RPMI7951 (cell line): ENCODE measurements at places on chromosomes 12 and 14. TPM values are rescaled to one million over a fixed set of nuclear protein-coding genes. Genes with fewer than 3 reads are reported as not detected.

DNA sequence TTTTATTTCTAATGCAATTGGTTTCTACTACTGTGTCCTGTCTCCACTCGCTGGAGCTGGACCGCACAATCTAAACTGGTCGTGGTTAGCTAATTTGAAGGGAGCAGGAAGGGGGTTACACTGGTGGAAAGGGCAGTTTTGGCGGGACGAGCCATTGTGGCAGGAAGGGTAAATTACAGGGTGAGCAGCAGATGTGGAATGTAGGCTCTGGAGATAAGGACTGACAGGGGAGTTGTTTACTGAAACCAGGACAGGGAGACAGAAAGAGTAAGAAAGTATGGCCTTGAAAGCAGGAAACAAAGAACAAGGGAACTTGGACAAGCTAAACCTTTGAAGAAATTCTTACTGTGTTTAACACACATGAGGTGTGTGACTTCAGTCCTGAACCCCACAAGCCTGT lies 147.8 kb downstream of the ATXN7L3B start:
- DNase-seq, result no peak

DNA sequence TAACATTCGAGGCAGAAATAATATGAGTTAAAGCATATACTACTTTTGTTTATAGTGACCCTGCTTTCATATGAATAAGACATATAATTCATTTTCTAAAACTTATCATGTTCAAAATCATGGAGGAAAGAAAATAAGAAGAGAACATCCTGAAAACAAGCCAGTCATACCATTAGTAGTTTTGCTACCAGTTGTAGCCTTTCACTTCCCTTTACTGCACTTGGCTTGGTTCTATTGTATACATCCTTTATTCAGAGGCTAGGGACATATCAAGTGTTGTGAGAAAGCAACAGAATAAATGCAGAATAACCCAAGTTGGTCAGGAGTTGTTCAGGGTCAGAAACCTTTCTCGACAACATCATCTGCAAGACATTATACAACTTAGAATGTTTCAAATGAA lies 598.7 kb downstream of the SOX5 start:
- no peak for DNase-seq

DNA sequence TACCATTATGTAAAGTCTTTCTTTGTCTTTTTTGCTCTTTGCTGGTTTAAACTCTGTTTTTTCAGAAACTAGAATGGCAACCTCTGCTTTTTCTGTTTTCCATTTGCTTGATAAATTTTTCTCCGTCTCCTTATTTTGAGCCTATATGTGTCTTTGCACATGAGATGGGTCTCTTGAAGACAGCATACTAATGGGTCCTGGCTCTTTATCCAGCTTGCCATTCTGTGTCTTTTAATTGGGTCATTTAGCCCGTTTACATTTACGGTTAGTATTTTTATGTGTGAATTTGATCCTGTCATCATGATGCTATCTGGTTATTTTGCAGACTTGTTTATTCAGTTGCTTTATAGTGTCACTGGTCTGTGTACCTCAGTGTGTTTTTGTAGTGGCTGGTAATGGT lies 207.9 kb upstream of the TMEM260 start:
- no peak for DNase-seq

- no peak for DNase-seq
Measured at GRCh38 chr12:51959211-51959610, 7.7 kb downstream of the ACVR1B start.

The EML5 gene
- 3.1 and 3.9 TPM in 2 replicates for total RNA-seq

DNA sequence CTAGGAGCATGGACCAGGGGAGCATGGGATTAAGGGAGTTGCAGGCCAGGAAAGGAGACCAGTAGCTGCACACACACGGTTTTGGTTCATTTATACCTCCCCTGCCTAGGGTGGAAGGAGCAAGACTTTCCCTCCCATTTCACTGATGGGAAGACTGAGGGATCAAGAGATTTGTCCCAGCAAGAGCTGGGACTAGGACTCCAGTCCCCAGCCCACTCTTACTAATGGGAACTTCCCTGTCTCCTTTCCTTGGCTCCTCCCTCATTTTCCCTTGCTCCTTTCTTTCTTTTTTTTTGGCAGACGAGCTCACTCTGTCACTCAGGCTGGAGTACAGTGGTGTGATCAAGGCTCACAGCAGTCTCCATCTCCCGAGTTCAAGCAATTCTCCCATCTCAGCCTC lies 13.0 kb downstream of the SCNN1A start:
- DNase-seq, result no peak

The GPRC5D gene
- total RNA-seq, result not detected in 2 replicates

DNA sequence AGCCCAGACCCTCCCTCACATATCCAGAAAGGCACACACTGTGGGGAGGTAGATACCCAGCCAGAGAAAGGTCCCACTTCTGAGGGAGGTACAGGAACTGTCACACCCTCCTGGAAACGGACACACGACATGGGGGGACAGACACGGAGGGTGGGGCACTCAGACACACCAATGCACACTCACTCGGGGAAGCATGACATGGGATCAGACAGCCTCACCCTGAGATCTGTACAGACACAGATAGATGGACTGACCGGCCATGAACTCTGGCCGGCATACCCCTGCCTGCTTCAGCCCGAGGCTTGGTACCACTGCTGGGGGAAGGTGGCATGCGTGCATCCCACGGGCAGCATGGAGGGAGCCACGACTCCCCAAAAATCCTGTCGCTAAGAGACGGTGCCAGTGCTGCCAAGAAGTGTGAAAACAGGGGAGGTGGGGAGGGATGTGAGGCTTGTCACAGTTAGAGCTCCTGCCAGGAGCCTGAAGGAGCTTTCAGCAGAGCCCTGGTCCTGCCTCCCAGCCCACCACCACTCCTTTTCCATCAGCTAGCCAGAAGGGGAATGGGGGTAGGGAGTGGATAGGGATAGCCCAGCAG lies 571 bp downstream of the CPNE6 start:
- no peak for DNase-seq

The KRT75 gene
- total RNA-seq, result not detected in 2 replicates

GRCh38 chr12:124916374-124917134 lies 2.1 kb upstream of the UBC start:
- peak; percentile 89 for DNase-seq

The TPPP2 gene
- total RNA-seq, result not detected in 2 replicates

GRCh38 chr12:111074965-111075364 lies 154.6 kb upstream of the MYL2 start:
- DNase-seq, result no peak

DNA sequence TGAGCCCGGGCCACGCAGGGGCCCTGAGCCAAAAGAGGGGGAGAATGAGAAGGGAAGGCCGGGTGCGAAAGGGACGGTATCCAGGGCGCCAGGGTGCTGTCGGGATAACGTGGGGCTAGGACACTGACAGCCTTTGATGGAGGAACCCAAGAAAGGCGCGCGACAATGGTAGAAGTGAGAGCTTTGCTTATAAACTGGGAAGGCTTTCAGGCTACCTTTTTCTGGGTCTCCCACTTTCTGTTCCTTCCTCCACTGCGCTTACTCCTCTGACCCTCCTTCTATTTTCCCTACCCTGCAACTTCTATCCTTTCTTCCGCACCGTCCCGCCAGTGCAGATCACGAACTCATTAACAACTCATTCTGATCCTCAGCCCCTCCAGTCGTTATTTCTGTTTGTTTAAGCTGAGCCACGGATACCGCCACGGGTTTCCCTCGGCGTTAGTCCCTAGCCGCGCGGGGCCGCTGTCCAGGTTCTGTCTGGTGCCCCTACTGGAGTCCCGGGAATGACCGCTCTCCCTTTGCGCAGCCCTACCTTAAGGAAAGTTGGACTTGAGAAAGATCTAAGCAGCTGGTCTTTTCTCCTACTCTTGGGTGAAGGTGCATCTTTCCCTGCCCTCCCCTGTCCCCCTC lies 3.0 kb downstream of the SSTR1 start:
- no peak for DNase-seq

DNA sequence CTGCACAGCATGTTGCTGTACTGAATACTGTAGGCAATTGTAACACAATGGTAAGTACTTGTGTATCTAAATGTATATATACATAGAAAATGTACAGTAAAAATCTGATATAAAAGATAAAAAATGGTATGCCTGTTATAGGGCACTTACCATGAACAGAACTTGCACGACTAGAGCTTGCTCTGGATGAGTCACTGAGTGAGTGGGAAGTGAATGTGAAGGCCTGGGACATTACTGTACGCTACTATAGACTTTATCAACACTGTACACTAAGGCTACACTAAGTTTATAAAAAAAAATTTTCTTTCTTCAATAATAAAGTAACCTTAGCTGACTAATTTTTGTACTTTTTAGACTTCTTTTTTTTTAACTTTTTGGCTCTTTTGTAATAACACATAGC lies 24.2 kb upstream of the NEDD1 start:
- no peak for DNase-seq

The CCDC177 gene
- not detected in 2 replicates for total RNA-seq

- DNase-seq, result no peak
Measured at GRCh38 chr14:93276031-93276716, 56.7 kb downstream of the BTBD7 start.

The SMCO3 gene
- total RNA-seq, result not detected in 2 replicates

- DNase-seq, result no peak
Measured at GRCh38 chr14:100441271-100441947, 118.3 kb downstream of the SLC25A47 start.

The SMIM41 gene
- not detected in 2 replicates for total RNA-seq
